ENCODE measurements at places on chromosomes 7 and 10.

DNA sequence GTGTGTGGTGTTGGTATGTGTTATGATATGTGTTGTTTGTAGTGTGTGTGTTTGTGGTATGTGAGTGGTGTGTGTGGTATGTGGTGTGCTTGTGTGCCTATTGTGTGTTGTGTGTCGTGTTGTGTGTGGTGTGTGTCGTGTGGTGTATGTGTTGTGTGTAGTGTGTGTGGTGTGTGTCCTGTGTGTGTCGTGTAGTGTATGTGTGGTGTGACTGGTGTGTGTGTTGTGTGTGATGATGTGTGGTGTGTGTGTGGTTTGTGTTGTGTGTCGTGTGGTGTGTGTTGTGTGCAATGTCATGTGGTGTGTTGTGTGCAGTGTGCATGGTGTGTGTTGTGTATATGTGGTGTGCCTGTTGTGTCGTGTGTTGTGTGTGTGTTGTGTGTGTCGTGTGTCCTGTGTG, 144.6 kb downstream of the DNAJB6 start:
- no peak for DNase-seq

GRCh38 chr7:35386816-35387706, 133.2 kb upstream of the TBX20 start:
- no peak for DNase-seq

- peak; percentile 36 for DNase-seq
Measured at GRCh38 chr7:28738412-28738811, 219.7 kb downstream of the TRIL start.

GRCh38 chr10:104117839-104118323, 4.1 kb upstream of the SFR1 start:
- DNase-seq: peak; percentile 74

GRCh38 chr10:53315709-53316108, 543.1 kb upstream of the MBL2 start:
- peak; percentile 1 for DNase-seq

- DNase-seq: no peak
Measured at GRCh38 chr10:116098411-116099022, 174.5 kb downstream of the GFRA1 start.

- DNase-seq: peak; percentile 78
Measured at GRCh38 chr10:94315975-94316464, 46.7 kb downstream of the NOC3L start.

DNA sequence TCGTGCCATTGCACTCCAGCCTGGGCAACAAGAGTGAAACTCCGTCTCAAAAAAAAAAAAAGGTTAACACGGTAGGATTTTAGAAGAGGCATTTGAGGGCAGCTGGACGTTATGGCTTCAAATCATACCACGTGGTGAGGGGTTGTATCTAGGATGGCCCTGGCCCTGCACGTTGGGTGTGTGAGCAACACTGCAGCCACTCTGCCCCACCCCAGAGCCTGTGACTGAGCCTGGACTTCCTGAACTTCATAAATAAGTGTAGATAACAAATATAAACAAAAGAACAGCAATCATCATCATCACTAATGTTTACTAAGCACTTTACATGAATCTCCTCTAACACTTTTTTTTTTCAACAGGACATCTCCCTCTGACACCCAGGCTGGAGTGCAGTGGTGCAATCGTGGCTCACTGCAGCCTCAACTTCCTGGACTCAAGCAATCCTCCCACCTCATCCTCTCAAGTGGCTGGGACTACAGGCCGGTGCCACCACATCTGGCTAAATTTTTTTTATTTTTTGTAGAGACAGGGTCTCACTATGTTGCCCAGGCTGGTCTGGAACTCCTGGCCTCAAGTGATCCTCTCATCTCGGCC, 169.5 kb upstream of the FRMD4A start:
- no peak for DNase-seq

GRCh38 chr7:112511451-112512202, 30.8 kb downstream of the LSMEM1 start:
- DNase-seq: no peak

- DNase-seq: peak; percentile 60
Measured at GRCh38 chr7:45920502-45921380, at the start of gene IGFBP3. IGFBP3 (minus strand) TSS chr7:45921272; CDS start chr7:45921140, 132 bp downstream.

GRCh38 chr10:129411393-129411705, 55.7 kb upstream of the MGMT start:
- no peak for DNase-seq

DNA sequence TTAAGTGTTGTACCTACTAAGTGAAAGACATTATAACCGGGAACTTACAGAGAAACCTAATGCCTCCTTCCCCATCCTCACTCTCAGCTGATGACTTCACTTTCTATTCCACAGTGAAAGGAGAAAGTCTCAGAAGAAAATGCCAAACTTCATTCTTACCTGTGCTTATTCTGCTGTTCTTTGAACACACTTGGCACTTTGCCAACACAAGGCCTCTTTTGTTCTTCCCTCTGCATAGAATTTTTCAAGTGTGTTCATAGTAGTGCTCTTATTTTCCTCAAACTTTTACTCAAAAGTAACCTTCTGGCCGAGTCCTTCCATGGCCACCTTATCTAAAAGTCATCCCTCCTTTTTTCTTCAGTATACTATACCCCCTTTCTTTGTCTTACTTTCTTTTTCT, 59.4 kb upstream of the ETV1 start:
- peak; percentile 3 for DNase-seq

DNA sequence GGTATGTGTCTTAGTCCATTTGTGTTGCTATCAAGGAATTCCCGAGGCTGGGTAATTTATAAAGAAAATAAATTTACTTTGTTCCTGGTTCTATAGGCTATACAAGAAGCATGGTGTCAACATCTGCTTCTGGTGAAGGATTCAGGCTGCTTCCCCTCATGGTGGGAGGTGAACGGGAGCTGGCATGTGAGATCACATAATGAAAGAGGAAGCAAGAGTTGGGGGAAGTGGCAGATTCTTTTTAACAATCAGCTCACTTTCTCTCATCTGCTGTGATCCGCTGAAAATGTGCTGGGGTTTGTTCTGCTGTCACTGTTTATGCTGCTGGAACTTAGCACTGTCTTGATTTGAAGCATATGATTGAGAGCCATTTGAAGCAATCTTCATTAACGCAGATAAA, 730.0 kb upstream of the SORCS1 start:
- DNase-seq: no peak

GRCh38 chr10:126352453-126352852, 35.8 kb downstream of the ADAM12 start:
- no peak for DNase-seq

GRCh38 chr7:137953665-137954470, 48.0 kb downstream of the CREB3L2 start:
- peak; percentile 87 for DNase-seq

DNA sequence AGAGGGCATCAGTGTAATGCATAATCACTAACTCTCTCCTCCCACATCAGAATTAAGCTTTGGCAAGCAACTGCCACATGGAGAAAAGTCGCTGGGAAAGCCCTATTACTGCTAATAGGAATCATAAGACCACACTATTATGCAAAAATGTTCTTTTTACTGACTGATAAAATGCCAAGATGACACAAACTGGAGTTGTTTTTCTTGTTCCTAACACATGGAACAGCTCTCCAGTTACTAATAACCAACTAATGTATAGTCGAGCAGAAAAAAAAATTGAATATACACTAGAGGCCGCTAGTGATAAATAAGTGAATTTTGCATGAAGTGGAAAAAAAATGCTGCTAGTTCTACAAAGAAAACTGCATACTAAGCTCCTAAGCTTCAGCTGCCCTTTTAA, 165.6 kb downstream of the TPK1 start:
- peak; percentile 76 for DNase-seq

DNA sequence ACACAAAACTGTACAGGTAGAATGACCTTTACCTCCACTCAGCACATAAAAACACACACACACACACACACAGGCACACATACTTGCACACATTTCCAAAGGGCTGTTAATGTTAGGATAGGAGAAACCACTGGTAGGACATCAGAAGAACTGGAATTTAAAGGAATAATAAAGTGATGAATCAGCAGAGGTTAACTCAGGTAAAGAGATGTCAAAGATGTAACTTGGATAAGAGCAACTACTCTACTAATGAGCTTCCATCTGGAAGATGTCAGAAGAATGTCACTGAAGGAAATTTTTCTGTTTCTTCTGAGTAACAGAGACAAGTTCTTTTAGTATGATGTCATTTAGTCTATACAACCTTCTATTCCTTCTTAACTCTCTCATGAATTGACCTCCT, 26.4 kb upstream of the GPR37 start:
- DNase-seq: no peak

GRCh38 chr10:67629461-67629971, 66.5 kb downstream of the CTNNA3 start:
- DNase-seq: no peak

DNA sequence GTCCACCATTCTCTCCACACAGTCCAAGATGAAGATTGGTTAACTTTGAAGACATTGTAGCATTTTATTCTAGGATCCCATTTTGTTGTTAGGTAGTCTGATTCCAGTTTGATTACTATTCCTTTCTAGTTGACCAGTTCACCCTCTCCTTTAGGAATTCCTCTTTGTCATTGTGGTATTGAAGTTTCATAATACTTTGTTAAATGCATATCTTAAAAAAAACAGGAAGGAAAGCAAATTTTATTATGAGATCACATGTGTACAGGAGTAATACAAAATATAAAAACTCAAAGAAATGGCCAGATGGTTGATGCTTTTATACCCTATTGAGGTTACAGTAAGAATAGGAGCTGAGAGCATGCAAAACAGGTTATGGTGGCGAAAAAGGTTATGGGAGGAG, 15.5 kb upstream of the SEMA3C start:
- DNase-seq: no peak

DNA sequence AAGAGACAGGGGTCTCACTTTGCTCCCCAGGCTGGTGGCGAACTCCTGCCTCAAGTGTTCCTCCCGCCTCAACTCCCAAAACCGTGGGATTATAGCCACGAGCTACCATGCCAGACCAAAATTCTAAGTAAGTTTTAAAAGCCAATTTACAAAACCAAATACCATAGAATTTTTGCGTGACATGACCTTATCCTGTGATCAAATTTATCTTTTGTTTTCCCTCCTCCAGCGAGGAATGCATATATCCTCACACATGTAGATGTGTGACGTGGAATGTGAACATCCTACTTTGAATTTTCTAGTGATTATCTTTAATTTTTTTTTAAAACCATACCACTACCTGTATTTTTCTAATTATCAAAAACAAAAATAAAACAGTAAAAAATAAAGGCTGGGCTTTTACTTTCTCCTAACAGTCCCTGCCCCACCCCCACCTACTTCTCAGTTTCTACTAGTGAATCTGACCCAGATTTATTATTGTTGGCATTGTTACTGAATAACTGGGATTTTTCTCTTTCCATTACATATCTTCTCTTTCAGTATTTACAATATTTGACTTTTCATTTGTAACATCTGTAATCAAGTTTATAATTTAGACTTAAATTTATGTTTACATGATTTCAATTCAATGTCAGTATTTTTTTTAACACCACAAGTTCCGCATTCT, 26.0 kb downstream of the CYTH3 start:
- no peak for DNase-seq

GRCh38 chr7:35463176-35463700, 209.3 kb upstream of the TBX20 start:
- no peak for DNase-seq

- peak; percentile 29 for DNase-seq
Measured at GRCh38 chr10:68125772-68126171, 16.5 kb downstream of the MYPN start.

GRCh38 chr7:15128716-15129115, 226.2 kb upstream of the DGKB start:
- no peak for DNase-seq

DNA sequence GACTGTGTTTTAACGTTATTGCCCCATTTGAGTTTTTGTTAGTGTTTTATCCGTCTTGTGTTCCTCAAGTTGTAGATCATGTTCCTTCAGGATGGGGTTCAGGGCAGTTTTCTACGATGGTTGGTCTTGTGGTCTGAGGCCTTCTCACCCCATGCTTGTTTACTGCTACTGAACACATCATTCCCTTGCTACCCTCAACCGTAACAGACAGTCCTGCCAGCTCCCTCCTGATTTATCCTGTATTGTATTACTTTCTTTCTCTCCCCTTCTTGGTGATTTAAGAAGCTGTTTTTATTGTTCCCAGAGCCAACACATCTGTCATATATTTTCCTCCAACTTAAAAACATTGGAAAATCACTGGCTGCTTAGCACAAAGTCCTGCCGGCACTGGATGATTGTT, 719.8 kb downstream of the INHBA start:
- DNase-seq: peak; percentile 43

DNA sequence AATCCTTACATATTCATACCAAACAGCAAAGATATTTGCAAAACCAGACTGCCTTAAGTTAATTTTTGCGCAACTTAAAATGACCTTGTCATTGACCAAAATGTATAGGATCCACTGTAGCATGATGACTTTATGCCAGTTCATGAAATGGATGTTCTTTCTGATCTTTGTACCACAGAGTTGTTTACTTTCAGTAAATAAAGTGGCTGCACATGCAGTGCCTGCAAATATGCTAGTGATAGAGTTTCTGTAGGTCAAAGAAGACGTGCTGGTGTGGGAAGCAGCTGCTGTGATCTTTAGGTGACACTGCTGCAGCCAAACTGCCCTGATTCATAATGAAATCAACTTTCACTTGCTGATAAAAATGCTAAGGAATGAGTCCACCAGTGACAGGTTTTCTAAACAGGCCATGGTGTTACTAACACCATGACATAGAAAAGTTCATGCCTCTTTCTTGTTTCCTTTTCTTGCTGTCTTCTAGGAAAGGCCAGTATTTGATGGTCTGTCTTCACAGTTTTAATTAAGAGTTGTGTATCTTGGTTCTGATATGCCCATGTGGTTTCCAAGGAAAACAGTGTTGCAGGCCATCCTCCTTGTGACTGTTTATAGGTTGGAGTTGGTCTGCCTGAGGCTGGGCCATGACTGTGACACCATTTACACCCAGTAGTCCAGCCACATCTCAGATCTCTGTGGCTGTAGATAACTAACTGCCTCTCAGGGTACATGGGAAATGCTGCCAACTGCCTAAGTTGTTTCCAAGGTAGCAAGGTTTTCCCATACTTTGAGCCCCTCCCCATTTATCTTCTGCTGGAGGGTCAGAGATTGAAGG, 62.5 kb downstream of the INSYN2A start:
- DNase-seq: no peak

DNA sequence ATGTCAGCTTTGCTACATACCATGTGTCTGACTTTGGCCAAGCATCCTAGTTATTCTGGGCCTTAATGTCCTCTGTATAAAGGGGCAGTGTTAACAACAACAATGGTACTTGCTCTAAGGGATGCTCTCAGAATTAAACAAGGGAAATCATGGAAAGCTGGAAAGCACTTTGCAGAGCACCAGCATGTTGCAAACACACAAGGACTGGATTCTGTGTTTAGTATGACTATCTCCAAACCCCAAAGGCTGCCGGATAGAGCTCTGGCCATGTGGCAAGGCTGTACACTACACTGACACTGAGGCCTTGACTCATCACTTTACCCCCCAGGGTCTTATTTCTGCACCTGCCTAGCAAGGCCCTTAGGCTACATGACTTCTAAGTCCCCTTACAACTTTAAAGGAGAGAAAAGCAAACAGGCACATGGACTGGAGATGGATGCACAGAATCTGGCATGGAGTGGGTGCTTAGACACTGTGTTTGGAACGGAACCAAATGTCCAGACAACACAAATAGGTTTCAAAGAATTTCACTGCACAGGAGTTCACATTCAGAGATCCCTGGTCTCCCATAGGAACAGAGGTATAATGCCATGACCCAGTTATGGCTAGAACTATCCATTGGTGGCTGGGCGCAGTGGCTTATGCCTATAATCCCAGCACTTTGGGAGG, 74.6 kb downstream of the FAM13C start:
- DNase-seq: no peak

- no peak for DNase-seq
Measured at GRCh38 chr10:22133749-22134624, 83.8 kb downstream of the EBLN1 start.
